ENCODE measurements at places on chromosomes 5 and 9. TPM values are rescaled to one million over a fixed set of nuclear protein-coding genes. Genes with fewer than 3 reads are reported as not detected.
A peak's percentile ranks its signal among the peaks of the same experiment; 100 is the strongest.

GRCh38 chr9:11064909-11065308 is 452.1 kb upstream of the PTPRD start:
- no peak for DNase-seq

GRCh38 chr9:132943651-132944293 is 644 bp downstream of the TSC1 start:
- no peak for DNase-seq

GRCh38 chr9:132312873-132313272 is 41.9 kb downstream of the SETX start:
- DNase-seq, result no peak

DNA sequence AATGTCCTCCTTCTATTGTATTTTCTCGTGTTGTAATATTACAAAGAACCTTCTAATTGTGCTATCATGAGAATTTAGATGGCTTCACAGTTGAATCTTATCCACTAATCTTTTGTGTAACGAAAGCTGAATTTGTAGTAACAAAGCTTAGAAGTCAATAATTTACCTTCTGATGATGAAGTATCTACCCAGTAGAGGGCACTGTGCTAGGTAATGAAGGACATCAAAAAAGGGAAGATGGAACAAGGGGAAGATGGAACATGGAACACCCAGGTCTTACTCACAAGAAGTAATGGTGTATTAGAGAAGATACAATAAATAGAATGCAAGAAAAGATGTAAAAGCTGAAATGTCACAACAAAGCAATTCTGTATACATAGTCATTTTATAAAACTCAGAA is 131.0 kb upstream of the CCNG1 start:
- peak; percentile 25 for DNase-seq

DNA sequence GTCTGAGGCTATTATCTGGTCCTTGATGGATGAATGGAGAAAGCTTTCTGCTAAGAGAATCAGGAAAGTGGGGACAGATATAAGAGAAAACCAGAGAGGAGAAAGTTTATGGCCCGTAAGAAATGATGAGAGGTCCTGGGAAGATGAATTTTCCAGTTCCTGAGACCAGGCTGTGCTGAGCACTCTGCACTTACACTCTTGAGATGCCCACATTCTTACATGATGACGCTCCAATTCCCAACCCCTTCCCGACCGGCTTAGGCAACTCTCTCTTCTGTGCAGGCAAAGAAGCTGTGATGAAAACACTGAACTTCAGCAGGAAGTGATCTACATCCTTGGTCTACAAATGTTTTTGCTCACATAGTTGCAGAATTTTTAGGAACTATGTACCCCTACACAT is 417.0 kb downstream of the ARHGEF28 start:
- DNase-seq, result no peak

DNA sequence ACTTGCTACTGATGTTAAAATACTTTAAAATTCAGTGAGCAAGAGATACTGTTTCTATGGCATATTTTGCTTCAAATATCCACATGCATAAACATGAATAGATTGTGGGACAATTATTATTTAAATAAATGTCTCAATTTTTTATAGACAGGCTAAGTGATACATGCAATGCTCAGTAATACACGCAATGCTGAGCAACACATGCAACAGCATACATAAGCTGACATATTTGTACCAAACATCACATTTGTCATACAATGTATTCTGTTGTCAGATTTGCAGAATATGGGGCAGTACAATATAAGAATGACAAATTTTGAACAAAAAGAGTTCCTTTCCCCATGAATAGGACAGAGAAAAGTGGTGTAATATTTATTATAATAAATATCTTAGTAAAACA is 155.5 kb downstream of the PDE4D start:
- no peak for DNase-seq

- DNase-seq, result no peak
Measured at GRCh38 chr5:43137326-43137725, 16.6 kb downstream of the ZNF131 start.

DNA sequence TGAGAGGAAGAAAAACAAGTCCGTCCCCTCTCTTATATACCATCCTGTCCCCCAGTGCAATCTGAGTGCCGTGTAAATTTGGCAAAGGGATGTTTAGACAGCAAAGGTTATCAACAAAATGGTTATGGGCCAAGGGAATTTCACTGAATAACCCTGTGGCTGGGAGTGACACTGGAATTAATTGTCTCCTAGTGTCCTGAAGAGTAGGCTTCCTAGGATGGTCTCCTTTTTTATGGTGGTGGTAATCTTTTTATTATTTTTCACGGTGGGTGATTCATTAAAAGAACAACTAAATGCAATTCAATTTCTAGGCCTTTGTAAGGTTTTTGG is 244.2 kb downstream of the PIK3R1 start:
- DNase-seq, result no peak

GRCh38 chr5:139403418-139403786 is 487 bp downstream of the SPATA24 start:
- no peak for DNase-seq

- no peak for DNase-seq
Measured at GRCh38 chr5:39616131-39616530, 191.4 kb upstream of the DAB2 start.

- no peak for DNase-seq
Measured at GRCh38 chr5:139856714-139857113, 61.1 kb downstream of the PSD2 start.

- no peak for DNase-seq
Measured at GRCh38 chr5:171275841-171276544, 33.1 kb upstream of the TLX3 start.

NPR2 gene
- 8.6 TPM for total RNA-seq

CYLC2 gene
- total RNA-seq, result not detected

MLANA gene
- not detected for total RNA-seq

PCDHGA7 gene
- 1.1 TPM for total RNA-seq

FAM169A gene
- 23.8 TPM for total RNA-seq

SLC34A1 gene
- not detected for total RNA-seq

All from neural progenitor cell (in vitro differentiated cells).